ENCODE measurements at places on chromosomes 7 and 10.

DNA sequence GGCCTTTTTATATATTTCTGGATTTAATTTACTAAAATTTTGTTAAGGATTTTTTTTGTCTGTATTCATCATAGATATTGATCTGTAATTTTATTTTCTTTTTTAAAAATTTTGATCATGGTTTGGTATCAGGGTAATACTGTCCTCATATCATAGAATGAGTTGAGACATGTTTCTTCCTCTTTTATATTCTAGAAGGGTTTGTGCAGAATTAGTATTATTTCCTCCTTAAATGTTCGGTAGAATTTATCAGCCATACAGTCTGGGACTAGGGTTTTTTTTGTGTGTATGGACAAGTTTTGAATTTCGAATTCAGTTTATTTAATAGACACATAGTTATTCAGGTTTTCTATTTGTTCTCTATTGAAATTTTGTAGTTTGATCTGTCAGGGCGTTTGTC lies 54.0 kb downstream of the SHOC2 start:
- no peak for DNase-seq

- DNase-seq = peak; percentile 88
Measured at GRCh38 chr10:77865580-77866324, 60.8 kb downstream of the DLG5 start.

DNA sequence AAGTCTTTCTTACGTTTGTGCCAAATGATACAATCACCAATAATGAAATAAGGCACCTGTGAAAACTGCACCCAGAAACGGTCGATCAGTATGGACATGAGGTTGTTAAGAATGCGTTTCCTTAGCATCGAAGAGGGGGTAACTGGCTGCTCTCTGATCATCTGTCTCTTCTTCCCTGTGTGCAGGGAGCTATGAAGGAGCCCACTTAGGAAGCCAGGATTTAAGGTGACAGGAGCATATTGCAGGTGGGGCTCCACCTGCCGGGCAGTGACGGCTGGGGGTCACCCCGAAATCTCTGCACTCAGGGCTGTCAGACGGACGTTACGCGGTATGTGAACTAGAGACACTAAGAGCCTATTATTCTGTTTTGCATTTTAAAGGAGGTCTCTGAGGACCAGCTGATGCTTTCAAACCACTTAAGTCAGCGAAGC lies 64.5 kb downstream of the CARD11 start:
- DNase-seq = no peak

GRCh38 chr7:35792873-35793489 lies 7.9 kb upstream of the SEPTIN7 start:
- no peak for DNase-seq

Measured in NCI-H2081 (cell line).